ENCODE measurements at places on chromosomes 3 and 15. TPM values are rescaled to one million over a fixed set of nuclear protein-coding genes. Genes with fewer than 3 reads are reported as not detected.

The MNS1 gene
- not detected for total RNA-seq

The TIMP4 gene
- not detected for total RNA-seq

- no peaks in the 10 kb centered on the region for H3K27me3 ChIP-seq
- peaks cover 13% of the 10 kb centered on the region for H3K4me1 ChIP-seq
- DNase-seq, result no peak
- no peaks in the 10 kb centered on the region for H3K36me3 ChIP-seq
- H3K4me3 ChIP-seq, result peak overlapping the region; percentile 61
These were observed 83.5 kb upstream of the BCL6 start for GRCh38 chr3:187828579-187829452.

DNA sequence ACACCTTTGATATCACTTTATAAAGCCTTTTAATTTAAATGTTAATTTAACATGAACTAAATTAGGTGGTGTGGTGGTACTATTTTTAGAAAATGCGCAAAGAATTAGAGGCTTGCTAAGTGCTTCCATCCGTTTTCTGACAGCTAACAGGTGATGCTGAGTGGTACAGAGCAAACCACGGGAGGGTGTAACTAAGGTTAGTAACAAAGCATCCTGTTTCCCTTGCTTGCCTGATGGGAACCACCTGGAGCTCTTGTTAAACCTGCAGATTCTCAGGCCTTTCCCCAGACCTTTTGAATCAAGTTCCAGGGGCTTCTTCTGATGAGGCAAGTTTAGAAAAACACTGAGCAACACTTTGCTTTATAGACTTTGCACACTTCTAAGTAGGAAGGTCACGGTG, 101.0 kb downstream of the ATG7 start:
- no peak overlapping the region for H3K4me3 ChIP-seq
- no peaks in the 10 kb centered on the region for H3K27me3 ChIP-seq
- no peak for DNase-seq
- no peak overlapping the region for H3K27ac ChIP-seq
- peaks cover 2% of the 10 kb centered on the region for H3K4me1 ChIP-seq

The FBXW12 gene
- not detected for total RNA-seq

DNA sequence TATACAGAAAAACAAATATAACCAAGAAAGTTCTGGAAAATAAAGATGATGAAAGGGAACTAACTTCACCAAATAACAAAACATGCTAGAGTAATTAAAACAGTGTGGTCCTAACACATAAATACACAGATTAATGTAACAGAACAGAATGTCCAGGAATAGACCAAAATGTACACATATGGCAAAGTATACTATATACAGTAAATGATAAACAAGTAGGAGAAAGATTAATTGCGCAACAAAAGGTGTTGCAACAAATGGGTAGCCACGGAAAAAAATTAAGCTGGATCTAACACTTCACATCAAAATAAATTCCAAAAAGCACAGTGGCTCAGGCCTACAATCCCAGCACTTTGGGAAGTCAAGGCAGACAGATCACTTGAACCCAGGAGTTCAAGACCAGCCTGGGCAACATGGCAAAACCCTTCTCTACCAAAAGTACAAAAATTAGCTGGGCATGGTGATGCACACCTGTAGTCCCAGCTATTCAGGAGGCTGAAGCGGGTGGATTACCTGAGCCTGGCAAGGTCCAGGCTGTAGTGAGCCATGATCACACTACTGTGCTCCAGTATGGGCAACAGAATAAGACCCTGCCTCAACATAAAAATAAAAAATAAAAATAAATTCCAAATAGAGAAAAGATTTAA, 19.8 kb downstream of the SCAP start:
- no peak for DNase-seq
- H3K27me3 ChIP-seq, result no peaks in the 10 kb centered on the region
- peaks cover 24% of the 10 kb centered on the region for H3K4me1 ChIP-seq
- peaks cover 2% of the 10 kb centered on the region for H3K36me3 ChIP-seq
- no peak overlapping the region for H3K4me3 ChIP-seq

The SCAP gene
- 81.9 TPM for total RNA-seq

DNA sequence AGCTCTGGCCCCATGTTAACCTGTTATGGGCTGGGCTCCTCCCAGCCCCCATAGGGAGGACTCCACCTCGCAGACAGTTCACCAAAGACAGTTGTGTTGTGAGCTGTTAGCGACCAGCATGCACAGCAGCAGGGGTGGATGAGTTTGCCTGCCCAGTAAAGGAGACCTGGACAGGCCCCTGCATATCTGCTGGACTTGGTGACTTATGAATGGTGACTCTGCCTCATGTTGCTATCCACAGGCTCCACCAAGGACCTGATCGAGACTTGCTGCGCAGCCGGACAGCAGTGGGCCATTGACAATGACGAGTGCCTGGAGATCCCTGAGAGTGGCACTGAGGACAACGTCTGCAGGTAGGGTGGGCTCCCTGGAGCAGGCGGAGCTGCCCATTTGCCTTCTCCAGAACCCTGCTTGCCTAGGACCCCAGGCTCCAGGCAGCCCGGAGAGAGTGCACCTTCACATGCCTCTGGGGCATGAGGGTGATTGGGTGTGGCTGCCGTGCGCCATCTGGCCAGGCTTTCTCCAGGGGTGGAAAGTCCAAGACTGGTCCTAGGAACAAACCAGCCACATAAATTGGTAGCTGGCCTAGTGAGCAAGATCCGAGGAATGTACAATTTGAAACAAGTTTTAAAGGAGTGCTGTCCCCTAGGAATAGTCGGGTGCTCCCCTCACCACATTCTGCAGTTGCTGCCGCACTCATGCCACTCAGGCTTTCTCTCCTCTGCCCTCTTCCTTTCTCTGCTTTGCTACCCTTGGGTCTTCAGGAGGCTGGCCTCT, 59.1 kb downstream of the FBLN2 start:
- H3K4me1 ChIP-seq, result no peaks in the 10 kb centered on the region
- DNase-seq, result no peak
- no peak overlapping the region for H3K4me3 ChIP-seq
- peaks cover 2% of the 10 kb centered on the region for H3K36me3 ChIP-seq
- H3K27me3 ChIP-seq, result peaks cover 34% of the 10 kb centered on the region

The GABRG3 gene
- not detected for total RNA-seq

DNA sequence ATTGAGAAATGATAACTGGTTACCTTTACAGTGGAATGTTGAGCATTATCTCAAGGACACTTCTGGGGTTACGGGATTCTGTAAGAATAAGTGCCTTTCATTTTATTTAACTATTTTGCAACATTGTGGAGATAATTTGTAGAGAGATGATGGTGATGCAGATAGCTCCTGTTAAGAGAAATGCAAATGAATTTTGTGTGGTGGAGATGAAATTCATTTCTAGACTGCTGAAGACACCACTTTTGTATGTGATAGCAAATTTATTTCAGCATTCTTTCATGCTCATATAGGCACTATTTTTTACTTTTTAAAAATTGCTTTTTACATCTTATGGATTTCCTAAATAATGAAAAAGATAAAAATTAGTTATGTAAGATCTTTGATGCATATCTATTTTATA, 463.3 kb upstream of the CBLB start:
- no peaks in the 10 kb centered on the region for H3K36me3 ChIP-seq
- H3K4me1 ChIP-seq, result peaks cover 29% of the 10 kb centered on the region
- DNase-seq, result no peak
- no peak overlapping the region for H3K27ac ChIP-seq
- H3K27me3 ChIP-seq, result no peaks in the 10 kb centered on the region
- H3K4me3 ChIP-seq, result no peak overlapping the region

The LDHAL6B gene
- not detected for total RNA-seq

The IL16 gene
- total RNA-seq, result 104 TPM

GRCh38 chr3:19060404-19060803, 87.9 kb upstream of the KCNH8 start:
- H3K4me1 ChIP-seq, result no peaks in the 10 kb centered on the region
- H3K36me3 ChIP-seq, result no peaks in the 10 kb centered on the region
- H3K27ac ChIP-seq, result no peak overlapping the region
- no peak for DNase-seq

- no peak for DNase-seq
- no peaks in the 10 kb centered on the region for H3K4me1 ChIP-seq
- H3K36me3 ChIP-seq, result no peaks in the 10 kb centered on the region
- no peak overlapping the region for H3K4me3 ChIP-seq
These were observed 163.6 kb upstream of the SETMAR start for GRCh38 chr3:4139462-4140140.

- no peak overlapping the region for H3K4me3 ChIP-seq
- no peak overlapping the region for H3K27ac ChIP-seq
- no peak for DNase-seq
- H3K36me3 ChIP-seq, result no peaks in the 10 kb centered on the region
These were observed 3.0 kb downstream of the MYEF2 start for GRCh38 chr15:48175126-48175525.

- no peaks in the 10 kb centered on the region for H3K27me3 ChIP-seq
- peaks cover 3% of the 10 kb centered on the region for H3K4me1 ChIP-seq
- no peak for DNase-seq
- H3K36me3 ChIP-seq, result no peaks in the 10 kb centered on the region
- H3K4me3 ChIP-seq, result no peak overlapping the region
- no peak overlapping the region for H3K27ac ChIP-seq
These were observed 34.0 kb downstream of the B3GALNT1 start for GRCh38 chr3:161070980-161071663.

The PLA2G4F gene
- not detected for total RNA-seq

The UROC1 gene
- not detected for total RNA-seq

GRCh38 chr3:193240436-193240849, 579 bp upstream of the PLAAT1 start:
- H3K27me3 ChIP-seq, result peaks cover 32% of the 10 kb centered on the region
- H3K36me3 ChIP-seq, result peaks cover 2% of the 10 kb centered on the region
- no peak for DNase-seq

The CCDC54 gene
- not detected for total RNA-seq

The CDHR4 gene
- total RNA-seq, result not detected

DNA sequence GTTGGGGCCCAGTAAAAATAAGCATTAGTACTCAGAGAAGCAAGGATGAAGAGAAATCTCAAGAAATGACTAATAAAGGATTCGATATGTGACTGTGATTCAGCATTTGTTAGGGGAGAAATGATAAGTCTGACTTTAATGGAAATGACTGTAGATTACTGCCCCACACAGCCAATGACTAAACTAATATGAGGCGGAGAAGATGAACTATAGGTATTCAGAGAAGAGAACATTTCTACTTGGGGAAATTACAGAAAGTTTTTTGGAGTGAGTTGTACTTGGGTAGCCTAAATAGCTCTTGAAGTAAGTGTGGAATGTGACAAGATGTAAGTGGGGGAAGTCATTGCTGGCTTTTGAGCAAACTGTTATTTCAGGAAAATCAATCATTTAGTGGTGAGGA, 380.0 kb downstream of the PDCD6IP start:
- H3K36me3 ChIP-seq, result no peaks in the 10 kb centered on the region
- H3K27me3 ChIP-seq, result peaks cover 4% of the 10 kb centered on the region
- no peaks in the 10 kb centered on the region for H3K4me1 ChIP-seq
- no peak overlapping the region for H3K4me3 ChIP-seq

DNA sequence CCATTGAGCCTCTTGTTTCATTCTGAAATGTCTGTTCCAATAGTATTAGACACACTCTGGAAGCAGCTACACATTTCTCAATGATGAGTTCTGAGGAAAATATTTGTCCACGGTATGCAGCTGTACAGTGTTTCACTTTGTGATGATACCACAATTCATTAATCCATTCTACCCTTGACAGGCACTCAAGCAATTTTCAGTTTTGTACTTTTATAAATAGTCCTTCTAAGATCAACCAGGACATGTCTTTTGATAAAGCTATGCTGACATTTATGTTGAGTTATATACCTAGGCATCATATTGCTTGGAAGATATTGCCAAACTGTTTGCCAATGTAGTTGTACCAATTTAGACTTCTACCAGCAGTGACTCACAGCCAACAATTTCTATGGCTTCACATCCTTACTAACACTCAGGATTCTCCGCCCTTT, 165.1 kb upstream of the COL8A1 start:
- no peaks in the 10 kb centered on the region for H3K4me1 ChIP-seq
- no peak overlapping the region for H3K4me3 ChIP-seq
- H3K27me3 ChIP-seq, result no peaks in the 10 kb centered on the region
- H3K27ac ChIP-seq, result no peak overlapping the region
- no peaks in the 10 kb centered on the region for H3K36me3 ChIP-seq

GRCh38 chr3:70740872-70741271, 428.4 kb upstream of the MDFIC2 start:
- peaks cover 3% of the 10 kb centered on the region for H3K4me1 ChIP-seq
- peaks cover 30% of the 10 kb centered on the region for H3K27me3 ChIP-seq
- no peak overlapping the region for H3K4me3 ChIP-seq
- H3K36me3 ChIP-seq, result no peaks in the 10 kb centered on the region

DNA sequence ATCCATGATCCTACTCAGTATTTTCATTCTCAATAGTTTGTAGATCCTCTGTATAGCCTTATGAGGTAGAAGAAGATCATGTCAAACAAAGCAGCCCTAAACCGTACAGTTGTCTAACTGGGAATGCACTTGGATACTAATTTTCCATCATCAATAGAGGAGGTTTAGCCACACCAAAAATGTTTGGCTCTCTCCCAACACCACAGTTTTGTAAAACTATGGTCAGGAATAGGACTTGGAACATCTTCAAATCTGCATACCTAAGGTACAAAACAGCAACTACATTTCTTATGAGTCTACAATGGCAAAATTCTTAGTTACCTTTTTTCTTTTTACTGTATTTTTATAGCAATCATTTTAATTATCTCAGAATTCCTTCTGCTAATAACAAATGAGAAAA, 1001.6 kb downstream of the ROBO2 start:
- H3K36me3 ChIP-seq, result no peaks in the 10 kb centered on the region
- DNase-seq, result no peak
- H3K27me3 ChIP-seq, result no peaks in the 10 kb centered on the region
- H3K4me3 ChIP-seq, result no peak overlapping the region

DNA sequence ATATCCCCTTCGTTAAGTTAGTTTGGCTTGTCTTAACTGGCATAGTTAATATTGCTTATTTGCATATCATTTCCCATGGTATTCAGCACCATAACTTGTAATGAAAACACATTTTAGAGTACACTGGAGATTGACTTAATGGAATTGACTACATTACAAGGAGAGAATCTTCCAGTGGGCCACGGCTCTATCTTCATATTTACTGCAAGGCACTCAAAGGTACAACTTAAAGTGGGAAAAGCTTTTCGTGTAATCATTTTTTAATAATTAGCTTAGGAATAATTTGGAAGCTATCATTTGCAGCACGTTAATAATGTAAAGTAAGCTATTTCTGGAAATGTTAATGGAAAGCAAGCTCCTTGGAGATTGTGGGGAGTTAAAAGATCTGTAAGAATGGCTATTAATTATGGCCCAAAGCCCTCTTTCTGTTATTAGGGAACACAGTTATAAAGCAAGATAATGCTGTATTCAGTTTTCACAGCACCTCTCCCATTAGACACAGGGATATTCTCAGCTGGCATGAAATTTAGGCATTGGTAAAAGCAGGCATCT, 551.5 kb upstream of the RGMA start:
- H3K27me3 ChIP-seq, result peaks cover 34% of the 10 kb centered on the region
- DNase-seq, result no peak
- H3K27ac ChIP-seq, result no peak overlapping the region
- H3K4me1 ChIP-seq, result peaks cover 3% of the 10 kb centered on the region
- no peaks in the 10 kb centered on the region for H3K36me3 ChIP-seq

- no peak overlapping the region for H3K27ac ChIP-seq
- H3K4me1 ChIP-seq, result no peaks in the 10 kb centered on the region
These were observed 896.8 kb downstream of the ROBO1 start for GRCh38 chr3:78871048-78871447.
